ENCODE measurements at places on chromosomes 5 and 9. TPM values are rescaled to one million over a fixed set of nuclear protein-coding genes. Genes with fewer than 3 reads are reported as not detected.

- no peak for DNase-seq
Observed at GRCh38 chr5:6222121-6222520, 156.2 kb downstream of the MED10 start.

GRCh38 chr5:6638236-6638635 is 5.0 kb downstream of the SRD5A1 start:
- DNase-seq, result no peak

DNA sequence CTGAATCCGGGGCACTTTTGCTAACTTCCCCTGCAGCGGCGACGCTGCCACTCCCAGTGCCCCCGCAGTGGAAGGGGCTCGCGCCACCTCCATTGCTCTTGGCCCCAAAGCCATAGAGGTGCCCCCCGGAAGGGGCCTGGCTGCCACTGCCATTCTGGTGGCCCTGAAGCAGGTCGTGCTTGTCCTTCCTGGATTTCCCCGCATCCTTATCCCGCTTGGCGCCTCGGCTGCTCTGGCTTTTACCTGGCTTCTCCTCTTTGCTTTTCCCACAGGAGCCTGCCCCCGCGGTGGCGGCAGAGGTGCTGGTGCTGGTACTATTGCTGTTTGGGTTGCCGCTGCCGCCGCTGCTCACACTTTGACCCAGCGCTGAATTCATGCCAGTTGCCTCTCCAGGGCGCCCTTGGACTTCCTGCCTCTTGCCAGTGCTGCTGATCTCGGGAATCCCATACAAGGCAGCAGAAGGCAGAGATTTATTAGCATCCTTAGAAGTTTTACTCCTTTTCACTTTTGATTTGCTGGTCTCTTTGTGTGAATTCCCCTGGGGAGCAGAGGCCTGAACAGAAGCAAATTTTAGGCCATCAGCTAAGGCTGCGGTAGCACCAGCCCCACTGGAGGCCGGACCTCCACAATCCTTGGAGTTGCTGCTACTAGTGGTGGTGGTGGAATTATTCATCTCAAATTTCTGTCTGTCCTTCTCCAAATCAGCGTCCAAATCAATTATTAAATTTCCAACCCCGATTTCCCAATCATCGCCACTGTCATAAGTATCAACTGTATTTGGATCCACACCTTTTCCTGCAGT is 2.1 kb downstream of the ZNF608 start:
- no peak for DNase-seq

Gene C5orf58
- not detected for polyA plus RNA-seq

- no peak for DNase-seq
Observed at GRCh38 chr9:69176471-69177171, 2.5 kb downstream of the TJP2 start.

DNA sequence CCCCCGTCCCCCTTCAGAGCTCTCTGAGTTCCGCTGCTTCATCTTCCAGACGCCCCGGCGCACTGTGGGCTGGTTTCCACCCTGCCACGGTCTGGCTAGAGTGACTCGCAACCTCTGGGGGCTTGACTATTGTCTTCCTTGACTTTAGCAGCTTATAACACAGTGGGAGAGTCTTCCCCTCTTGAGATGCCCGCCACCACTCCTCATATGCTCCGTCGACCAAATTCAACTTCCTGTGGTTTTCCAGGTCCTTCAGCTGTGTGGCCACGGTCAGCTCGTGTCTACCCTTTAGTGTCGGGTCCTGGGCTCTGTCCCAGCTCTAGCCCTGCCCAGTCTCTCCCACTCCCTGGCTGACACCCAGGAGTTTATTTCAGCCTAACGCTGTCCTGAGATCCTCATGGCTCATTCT is 28.2 kb upstream of the NCS1 start:
- DNase-seq, result no peak

GRCh38 chr5:9363026-9363425 is 182.8 kb downstream of the SEMA5A start:
- no peak for DNase-seq

Gene PKD2L2
- 0.25 TPM for polyA plus RNA-seq

GRCh38 chr5:17184588-17184987 is 32.8 kb upstream of the BASP1 start:
- DNase-seq, result no peak

Gene HTR1A
- polyA plus RNA-seq, result not detected

Gene DHX29
- 38.9 TPM for polyA plus RNA-seq

Gene ST6GALNAC4
- polyA plus RNA-seq, result 11.3 TPM

GRCh38 chr9:77424993-77425392 is 223.1 kb downstream of the GNA14 start:
- no peak for DNase-seq

Gene IFNA13
- not detected for polyA plus RNA-seq

GRCh38 chr5:178131446-178131996 is 707 bp downstream of the RMND5B start:
- no peak for DNase-seq

GRCh38 chr5:81552852-81553566 is 159.1 kb upstream of the ACOT12 start:
- DNase-seq, result no peak

Gene SPTLC1
- 114 TPM for polyA plus RNA-seq

GRCh38 chr9:8652255-8652654 is 852.7 kb upstream of the DMAC1 start:
- DNase-seq, result no peak

Gene HAVCR1
- 2.1 TPM for polyA plus RNA-seq

DNA sequence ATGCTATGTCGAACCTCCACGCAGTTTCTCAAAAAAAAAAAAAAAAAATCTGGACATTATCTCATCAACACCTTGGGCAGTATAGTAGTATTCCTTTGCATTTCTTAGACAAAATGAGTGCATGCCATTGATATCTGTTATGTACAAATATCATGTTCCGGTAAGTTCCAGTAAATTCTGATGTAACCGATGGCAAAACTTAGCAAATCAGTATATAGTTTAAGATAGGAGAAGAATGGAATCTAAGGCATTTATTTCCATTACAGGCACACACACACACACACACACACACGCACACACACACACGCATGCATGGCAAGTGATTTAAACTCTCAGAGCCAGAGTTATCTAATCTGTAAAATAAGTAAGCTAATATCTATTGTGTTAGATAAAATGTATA is 356.5 kb upstream of the TUSC1 start:
- DNase-seq, result no peak

DNA sequence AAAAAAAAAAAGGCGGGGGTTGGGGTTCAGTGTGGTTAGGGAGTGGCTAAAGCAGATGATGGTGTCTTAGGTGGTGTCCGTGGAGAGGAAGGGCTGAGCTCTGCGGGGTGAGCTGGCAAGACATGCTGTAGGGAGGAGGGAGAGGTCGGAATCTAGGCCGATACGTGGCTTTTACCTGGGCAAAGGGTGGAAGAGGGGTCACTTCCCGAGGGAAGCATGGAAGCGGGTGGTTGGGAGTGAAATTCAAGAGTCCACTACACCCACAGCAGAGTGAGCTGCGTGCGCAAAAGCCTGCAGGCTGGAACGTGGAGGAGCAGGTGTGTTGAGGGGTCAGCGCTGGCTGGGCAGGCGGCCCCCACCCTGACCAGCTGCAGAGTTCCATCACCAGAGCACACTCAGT is 17.8 kb downstream of the TBC1D9B start:
- no peak for DNase-seq

DNA sequence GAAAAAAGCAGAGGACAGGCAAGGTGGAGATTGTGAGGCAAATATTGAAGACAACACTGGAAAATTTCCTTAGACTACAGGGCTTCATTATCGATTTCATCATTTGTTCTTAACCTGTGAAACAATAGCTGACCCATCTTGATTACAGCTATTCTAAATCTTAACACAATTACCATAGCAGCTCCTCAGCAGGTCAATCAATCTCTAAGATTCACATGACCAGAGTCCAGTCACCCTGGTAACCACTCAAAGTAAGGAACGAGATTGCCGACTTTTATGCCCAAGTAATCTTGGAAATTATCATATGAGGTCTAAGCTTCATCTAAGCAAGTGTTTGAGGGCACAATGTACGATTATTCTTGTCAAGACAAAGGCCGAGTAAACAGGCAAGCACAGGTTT is 93.8 kb downstream of the TTC39B start:
- no peak for DNase-seq

DNA sequence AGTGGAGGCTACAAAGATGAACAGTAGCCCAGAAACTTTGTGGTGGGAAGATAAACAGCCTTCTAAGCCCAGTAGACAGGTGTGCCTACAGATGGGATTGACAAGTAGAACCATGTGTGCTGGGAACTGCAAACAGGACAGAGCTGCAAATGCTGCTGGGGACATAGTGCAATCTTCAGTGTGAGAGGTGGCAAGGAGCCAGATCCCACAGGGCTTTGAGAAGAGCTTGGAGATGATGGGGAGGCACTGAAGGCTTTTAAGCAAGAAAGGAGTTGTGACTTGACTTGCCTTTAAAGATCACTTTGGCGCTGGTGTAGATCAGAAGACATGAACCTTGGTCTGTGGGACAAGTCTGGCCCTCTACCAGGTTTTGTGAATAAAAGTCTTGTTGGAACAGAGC is 675.2 kb downstream of the ACTL7B start:
- no peak for DNase-seq

GRCh38 chr5:17415321-17415758 is 82.7 kb upstream of the TAF11L2 start:
- no peak for DNase-seq

GRCh38 chr5:127892467-127893207 is 189.4 kb downstream of the CCDC192 start:
- DNase-seq, result no peak

DNA sequence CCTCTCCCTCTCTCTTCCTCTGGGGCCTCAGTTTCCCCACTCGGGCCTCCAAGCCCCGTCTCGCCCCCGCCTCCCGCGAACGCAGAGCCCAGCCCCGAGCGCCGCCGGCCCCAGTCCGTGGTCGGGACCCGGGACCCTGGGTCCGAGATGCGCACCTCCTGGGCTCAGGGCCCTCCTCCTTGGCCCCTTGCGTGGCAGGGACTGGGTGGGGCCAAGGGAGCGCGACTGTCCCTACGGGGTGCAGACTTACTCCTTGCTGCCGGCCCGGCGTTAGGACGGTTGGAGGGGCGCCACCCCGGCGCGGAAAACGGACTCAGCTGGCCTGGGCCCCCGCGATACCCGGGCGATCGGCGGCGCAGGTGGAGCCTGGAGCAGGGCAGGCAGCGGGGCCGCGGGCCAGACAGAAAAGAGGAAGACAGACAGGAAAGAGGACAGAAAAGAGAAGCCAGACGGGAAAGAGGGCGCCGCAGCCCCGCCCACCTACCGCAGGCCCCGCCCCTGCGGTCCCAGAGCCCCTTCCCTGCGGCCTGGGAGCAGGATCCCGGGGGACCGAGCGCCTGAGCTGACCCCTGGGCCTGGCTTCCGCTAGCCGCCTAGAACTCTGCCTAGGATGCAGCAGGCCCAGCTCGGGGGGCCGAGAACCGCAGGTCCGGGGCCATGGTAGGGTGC is at the start of gene GBGT1:
GBGT1 (minus strand) TSS at position 411 of the 669 bp plus-strand sequence. CDS start 1,502 bp downstream, outside the sequence.
- no peak for DNase-seq

DNA sequence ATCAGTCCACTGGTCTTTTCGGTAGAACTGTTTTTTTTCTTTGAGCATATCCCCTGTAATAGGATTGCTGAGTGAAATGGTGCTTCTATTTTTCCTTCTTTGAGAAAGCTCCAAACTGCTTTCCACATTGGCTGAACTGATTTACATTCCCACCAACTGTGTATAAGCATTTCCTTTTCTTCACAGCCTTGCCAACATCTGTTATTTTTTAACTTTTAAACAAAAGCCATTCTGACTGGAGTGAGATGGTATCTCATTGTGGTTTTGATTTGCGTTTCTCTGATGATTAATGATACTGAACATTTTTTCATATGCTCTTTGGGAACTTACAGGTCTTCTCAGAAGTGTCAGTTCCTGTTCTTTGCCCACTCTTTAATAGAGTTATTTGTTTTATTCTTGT is 764.7 kb downstream of the MTRR start:
- DNase-seq, result no peak

DNA sequence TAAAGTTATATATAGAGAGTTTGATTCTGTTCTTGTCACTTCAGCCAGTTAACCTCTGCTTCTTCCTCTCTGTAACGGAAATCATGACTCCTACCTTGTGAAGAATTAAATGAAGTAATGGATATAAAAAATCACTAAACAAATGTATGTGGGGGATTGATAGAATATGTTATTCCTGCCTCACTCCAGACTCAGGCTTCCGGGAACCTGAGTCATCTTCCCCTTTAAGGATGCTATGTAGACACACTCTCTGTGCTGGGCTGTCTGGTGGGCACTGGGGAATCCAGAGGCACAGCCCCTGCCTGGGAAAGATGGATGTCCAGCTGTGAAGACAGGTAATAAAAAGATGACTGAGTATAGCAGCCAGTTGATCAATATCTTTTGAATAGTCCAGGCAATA is 77.4 kb downstream of the ZNF618 start:
- DNase-seq, result no peak

DNA sequence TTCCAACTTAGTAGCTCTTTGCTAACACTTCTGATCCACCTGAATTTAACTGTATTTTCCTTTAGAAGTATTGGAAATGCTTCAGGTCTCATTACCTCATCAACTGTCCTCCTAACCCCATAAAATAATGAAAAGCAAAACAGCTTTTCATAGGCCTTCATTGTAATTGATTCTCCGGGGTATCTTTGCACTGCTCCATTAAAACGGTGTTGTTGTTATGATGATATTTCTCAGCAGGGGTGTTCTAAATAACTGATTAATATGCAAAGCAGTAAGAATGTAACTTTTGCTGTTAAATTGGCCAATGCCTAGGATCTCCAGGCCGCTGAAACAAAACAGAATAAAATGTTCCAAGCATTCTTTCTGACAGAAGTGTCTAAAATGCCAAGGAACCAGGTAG is 1983.2 kb downstream of the EFNA5 start:
- DNase-seq, result no peak

DNA sequence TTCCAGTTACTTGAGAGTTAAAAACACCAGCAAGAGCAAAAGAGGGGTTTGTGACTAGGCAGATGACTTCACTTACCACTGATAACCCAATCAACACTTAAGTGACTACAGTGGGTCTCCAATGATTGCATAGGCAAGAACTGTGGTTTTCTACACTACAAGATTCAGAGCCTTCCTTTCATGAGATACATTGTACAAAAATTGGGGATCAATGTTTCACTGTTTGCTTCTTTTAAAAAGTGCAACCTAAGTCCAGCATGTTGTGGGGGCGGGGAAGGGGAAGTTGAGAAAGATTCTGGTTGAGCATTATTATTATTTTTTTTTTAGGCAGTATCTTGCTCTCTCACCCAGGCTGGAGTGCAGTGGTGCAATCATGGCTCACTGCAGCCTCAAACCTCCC is 3.6 kb downstream of the IQGAP2 start:
- no peak for DNase-seq

DNA sequence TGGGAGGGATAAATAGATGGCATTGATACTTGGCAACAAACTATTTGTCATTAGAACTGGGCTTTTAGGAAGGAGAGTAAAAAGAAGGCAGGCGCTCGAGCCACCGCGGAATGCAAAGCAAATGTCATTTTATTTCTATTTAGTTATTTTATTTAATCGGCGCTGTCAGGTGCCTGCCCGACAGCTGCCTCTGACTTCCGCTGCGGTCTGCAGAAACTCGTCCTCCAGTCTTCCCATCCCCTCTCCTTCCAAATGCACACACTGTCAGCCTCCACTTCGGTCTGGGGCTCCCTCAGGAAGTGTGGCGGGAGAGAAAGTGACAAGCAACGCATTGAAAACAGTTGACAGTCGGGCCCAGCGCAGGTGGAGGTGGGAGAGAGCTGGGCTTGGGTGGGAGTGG is 29.3 kb downstream of the ASS1 start:
- no peak for DNase-seq

GRCh38 chr5:97297063-97297703 is 114.1 kb upstream of the RIOK2 start:
- no peak for DNase-seq

Gene PRRC2B
- 198 TPM for polyA plus RNA-seq

Gene PLAC8L1
- 0.97 TPM for polyA plus RNA-seq

Gene IFNA21
- polyA plus RNA-seq, result not detected

- no peak for DNase-seq
Observed at GRCh38 chr9:115747731-115748130, 405.9 kb upstream of the PAPPA start.
